ENCODE measurements at places on chromosomes 5 and 9.

GRCh38 chr5:68369457-68370125, 154.0 kb downstream of the PIK3R1 start:
- DNase-seq: no peak

- DNase-seq: no peak
Observed at GRCh38 chr5:85278193-85278592, 893.5 kb upstream of the EDIL3 start.

GRCh38 chr9:27528076-27528885, 1.3 kb downstream of the MOB3B start:
- DNase-seq: peak; percentile 86

DNA sequence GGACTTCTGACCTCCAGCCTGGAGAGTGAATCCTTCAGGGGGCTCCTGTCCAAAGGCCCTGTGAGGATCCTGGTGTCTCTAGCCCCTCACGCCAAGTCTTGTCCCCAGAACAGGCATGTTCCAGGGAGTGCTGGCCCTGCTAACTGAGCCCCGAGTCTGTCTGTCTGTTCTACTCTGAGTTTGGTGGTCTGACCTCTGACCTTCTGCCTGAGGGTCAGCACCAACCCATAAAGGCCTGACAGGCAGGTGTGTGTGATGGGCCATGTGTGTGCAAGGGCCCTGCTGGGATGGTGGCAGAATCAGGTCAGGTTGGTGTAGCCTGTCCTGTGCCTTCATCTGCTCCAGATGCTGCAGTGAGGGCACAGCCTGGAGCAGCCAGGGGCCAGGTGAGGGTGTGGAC, 46.3 kb downstream of the PHF2 start:
- DNase-seq: no peak

DNA sequence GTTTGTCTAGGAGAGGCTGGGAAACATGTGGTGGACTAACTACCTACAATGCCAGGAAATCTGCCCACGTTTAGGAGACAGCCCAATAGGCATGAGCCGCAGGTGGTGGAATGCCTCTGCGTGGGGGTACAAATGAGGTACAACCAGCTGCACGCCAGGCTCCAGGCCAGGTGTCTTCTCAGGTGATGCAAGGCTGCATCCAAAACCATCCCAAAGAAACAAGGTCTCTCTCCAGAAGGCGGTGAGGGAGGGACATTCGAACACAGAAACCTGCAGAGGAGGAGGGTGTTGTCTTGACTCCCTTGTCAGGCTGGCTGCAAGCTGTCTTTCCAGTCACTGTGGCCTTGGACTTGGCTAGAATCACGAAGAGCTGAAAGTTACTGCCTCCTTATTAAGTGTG, 11.6 kb downstream of the ANKH start:
- no peak for DNase-seq

- no peak for DNase-seq
Observed at GRCh38 chr9:7802666-7803065, 3.1 kb upstream of the DMAC1 start.

DNA sequence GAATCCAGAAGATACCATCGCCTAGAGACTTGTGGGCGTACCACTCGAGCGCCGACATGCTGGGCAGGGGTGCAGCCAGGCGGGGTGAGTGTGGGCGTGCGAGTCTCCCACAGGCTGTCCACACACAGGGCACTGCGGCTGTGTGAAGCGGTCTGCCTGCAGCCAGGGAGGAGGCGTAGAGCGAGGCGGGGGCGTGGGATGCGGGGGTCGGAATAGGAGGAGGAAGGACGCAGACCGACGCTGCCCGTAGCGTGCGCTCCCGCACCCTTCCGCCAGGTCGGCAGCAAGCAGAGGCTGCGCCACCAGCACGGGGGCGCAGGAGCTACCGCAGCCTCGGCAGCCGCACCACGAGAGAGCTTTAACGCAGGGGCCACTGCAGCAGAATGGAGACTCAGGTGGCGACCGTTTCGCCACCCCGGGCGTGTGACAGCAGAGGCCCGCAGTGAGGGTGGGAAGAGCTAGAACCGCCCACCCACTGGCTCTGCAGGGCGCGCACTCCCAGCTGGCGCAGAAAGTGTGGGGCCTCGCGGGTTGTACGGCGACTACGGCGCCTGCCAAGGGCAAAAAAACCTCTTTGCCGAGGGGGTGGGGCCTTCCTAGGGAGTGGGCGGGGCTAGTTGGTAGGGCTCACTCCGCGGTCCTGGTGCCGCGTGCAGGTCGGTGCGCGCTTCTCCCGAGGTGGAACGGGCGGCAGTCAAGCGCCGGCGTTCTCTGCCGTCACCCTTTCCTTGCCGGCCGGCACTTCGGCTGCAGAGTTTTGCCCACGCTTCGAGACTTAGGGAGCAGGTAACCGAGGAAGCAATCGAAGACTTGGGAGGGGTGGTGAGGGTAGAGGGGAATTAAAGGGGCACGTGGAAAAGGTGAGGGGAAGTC, at the start of the genes MBLAC2 and POLR3G:
TSS of gene MBLAC2 (minus strand) at position 537 of the 873 bp plus-strand sequence. CDS start at position 58, 479 bp downstream.
TSS of gene POLR3G (plus strand) at position 630 of the 873 bp plus-strand sequence. CDS start 10,704 bp downstream, outside the sequence.
- DNase-seq: peak; percentile 95

- no peak for DNase-seq
Observed at GRCh38 chr9:21985964-21986667, 8.1 kb downstream of the CDKN2A start.

DNA sequence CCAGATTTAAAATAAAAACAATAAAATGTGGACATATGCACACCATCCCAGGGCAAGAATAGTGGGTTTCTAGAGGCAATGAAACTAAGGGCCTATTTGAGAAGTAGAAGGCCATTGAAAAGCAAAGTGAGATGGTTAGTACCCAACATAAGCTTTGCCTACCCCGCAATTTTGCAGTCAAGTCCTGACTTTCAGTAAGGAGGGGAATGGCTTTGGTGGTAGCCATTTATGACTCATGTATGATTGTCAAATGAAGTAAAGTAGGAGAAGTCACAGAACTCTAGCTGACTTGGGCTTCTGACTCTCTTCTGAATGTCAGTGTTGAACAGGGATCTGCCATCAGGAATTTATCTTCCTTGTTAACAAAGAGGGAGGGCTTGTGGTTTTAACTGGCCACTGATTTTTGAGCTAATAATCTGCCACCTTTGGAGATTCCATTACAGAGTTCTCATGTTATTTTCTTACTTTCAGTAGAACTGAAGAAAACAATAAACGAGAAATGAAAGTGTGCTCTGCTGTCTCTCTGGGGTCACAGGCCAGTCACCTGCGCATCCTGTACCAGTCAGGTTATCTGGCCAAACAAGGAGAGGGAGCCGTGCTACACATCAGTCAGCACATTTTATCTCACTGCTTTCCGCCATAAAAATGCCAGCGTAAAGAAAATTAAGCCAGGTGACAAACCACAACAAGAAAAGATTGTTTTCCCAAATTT, 14.3 kb upstream of the SNCAIP start:
- DNase-seq: no peak

DNA sequence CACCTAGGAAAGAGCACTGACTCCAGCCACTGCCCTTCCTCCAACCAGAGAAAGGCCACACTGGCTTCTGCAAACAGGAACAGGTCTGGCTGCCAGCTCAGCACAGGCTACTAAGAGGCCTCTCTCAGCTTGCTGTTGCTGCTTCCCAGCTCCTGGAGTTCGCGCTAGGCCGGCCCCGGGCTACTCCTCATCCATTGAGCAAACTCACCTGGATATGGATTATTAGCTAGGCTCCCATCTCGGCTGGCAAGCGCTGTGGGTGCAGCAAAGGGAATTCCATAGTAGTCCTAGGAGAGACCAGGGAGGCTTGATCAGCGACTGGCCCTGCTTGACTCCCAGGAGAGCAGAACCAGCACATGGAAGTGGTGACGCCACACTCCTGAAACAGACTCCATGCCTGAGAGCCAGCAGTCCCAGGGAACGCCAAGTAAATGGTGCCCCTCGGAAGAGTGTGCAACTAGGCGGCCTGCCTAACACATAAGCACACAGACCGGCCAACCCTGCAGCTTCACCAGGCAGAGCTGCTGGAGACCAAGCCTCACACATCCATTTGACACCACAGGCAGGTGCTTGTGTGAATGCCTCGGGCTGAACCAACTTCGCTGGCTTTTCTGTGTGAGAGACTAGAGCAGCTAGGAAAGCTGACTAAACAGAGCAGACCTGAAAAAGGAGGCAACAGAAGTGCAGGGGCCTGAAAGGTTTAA, 107.2 kb downstream of the UBE2R2 start:
- no peak for DNase-seq

DNA sequence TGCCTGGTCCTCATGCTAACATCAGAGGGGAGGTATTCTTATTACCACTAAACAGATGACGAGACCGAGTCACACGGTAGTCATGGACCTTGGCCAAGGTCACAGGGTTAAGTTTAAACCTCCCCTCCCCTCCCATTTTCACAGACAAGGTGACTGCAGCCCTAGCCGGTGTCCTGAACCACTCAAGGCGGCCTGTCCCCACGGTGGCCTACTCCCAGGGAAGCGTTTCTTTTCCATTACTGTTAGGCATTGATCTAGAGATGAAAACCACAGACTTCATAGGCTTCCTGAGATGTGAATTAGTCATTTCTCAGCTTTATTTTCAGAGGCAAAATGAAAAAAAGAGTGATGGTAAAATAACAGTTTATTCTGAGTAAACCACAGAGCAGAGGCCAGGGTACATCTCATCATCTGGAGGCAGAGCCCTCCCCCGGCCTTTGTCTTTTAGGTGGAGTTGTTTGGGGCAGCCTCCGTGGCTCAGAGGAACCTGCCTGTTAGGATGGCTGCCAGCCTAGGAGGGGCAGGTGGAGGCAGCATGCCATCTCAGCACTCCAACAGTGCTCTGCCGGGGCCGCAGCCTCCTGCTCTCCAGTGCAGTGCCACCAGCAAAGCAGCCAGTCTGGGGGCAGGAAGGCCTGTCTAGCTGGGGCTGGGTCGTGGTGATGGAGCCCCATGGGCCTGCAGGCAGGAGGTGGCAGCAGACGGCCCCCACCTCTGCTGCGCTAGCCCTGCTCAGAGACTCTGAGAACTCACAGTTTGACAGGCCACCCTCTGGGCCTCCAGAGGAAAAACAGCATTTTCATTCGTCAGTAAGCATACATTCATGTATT, 71.2 kb downstream of the RAPGEF1 start:
- DNase-seq: no peak

GRCh38 chr5:155807884-155808576, 518.9 kb upstream of the SGCD start:
- no peak for DNase-seq

DNA sequence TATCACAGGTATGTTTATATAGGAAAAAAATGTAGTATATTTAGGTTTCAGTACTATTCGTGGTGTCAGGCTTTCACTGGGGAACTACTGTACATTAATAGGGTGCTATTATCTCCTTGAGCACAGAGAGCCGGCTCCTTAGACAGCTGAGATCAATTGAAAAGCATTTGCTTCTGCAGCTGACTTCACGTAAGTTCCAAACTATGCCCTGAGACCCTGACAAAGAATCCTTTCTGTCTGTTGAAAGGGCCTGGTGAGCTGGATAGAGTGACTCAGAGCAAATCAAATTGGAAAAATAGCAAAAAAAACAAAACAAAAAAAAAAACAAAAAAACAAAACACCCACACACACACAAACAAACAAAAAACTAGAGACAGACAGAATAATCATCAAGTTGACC, 652.0 kb downstream of the MTRR start:
- no peak for DNase-seq

- DNase-seq: no peak
Observed at GRCh38 chr5:72183101-72183520, 75.8 kb downstream of the MAP1B start.
